Activated naive CD8-positive, alpha-beta T cell treated with anti-CD3 and anti-CD28 coated beads, Interleukin-2, amount 50 U/mL, for 24 hours (primary cell): ENCODE measurements at places on chromosomes 12 and 14.

DNA sequence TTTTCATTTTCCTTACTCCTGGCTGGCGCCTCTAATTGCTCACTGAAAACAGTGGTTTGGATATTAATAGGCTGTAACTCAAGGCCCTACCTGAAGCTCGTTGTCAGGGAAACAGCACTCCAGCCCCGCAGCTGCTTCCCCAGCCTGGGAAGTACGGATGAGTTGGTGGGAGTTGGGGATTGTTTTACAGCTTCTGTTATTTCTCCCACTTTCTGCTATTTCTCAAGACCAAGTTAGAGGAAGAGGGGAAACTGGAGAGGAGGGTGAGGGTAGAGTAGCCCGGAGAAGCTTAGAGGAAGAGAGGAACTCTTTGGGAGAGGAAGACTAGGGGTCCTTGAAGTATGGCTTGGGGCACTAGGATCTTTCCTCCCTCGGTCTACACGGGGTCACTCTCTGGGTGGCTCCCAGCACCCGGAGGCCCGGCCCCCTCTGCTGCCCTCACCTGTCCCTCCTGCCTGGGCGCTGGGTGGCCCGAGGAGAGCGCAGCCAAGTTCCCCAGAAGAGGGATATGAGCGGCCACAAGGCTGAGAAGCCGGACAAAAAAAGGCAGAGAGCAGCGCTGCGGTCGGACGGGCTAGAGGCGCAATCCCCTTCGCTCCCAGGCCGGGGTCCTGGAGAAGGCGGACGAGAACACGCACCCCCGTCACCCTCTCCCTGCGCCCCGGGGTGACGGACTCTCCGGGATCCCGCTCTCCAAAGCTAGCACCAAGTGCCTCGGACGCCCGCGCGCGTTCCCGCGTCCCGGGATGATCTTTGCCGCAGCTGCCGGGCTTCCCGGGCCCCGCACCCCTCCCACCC is 671 bp downstream of the SPTB start:
- H3K27me3 ChIP-seq: peaks cover 46% of the 10 kb centered on the region
- H3K4me3 ChIP-seq: peak overlapping the region; percentile 58
- DNase-seq: peak; percentile 2
- H3K27ac ChIP-seq: no peak overlapping the region
- no peaks in the 10 kb centered on the region for H3K36me3 ChIP-seq
- peaks cover 4% of the 10 kb centered on the region for H3K4me1 ChIP-seq

DNA sequence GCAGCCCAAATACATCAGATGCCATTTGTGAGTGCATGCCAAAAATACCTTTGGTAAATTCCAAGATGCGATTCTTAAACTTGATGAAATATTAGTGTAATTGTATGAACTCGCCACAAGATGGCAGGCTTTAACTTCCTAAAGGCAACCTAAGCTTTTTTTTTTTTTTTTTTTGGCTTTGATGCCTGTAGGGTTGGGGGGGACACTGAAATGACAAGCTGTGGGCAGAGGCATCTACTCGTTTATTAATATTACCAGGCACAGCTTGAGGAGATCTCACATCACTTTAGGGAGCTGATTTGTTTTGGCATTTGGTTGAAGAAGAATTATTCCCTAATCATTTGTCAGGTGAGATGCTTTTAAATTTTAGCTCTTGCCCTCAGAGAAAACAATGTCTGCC is 126.7 kb upstream of the CCDC196 start:
- DNase-seq: peak; percentile 7
- H3K36me3 ChIP-seq: no peaks in the 10 kb centered on the region
- H3K4me1 ChIP-seq: no peaks in the 10 kb centered on the region
- H3K27me3 ChIP-seq: peaks cover 3% of the 10 kb centered on the region
- no peak overlapping the region for H3K4me3 ChIP-seq
- no peak overlapping the region for H3K27ac ChIP-seq

DNA sequence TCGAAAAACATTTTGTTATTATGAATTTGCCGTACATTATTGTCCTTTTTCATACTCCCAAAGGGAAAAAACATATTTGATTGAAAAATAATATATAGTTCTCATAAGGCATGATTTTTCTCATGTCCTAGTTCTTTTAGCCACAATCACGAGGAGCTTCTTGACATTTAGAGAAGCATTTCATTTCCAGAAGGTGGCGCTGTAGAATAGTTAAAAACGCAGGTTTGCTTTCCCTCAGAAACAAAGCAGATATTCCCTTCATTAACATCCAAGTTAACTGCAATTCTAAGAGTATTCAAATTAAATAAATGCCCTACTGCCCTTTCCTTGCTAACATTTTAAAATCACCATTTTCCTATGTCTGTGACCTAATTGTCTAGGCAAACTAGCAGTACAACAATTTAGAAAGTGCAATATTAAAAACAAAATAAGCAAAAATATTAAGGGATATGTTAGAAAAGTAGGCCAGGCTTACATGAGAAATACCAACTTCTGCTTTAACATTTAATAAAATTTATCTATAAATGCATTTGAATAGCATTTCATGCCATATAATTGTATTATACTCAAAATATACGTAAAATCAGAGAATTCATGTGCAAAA is 10.9 kb upstream of the PIK3C2G start:
- no peaks in the 10 kb centered on the region for H3K36me3 ChIP-seq
- no peak overlapping the region for H3K27ac ChIP-seq
- no peaks in the 10 kb centered on the region for H3K27me3 ChIP-seq
- H3K4me3 ChIP-seq: no peak overlapping the region

- peak; percentile 53 for DNase-seq
- H3K4me3 ChIP-seq: no peak overlapping the region
- H3K27me3 ChIP-seq: peaks cover 2% of the 10 kb centered on the region
- H3K27ac ChIP-seq: peak overlapping the region; percentile 87
- peaks cover 3% of the 10 kb centered on the region for H3K36me3 ChIP-seq
- peaks cover 31% of the 10 kb centered on the region for H3K4me1 ChIP-seq
These were observed 55.6 kb upstream of the PPP2R5C start for GRCh38 chr14:101705733-101706508.

GRCh38 chr14:104544362-104544961 is 35.1 kb upstream of the C14orf180 start:
- H3K4me3 ChIP-seq: no peak overlapping the region
- peaks cover 17% of the 10 kb centered on the region for H3K27me3 ChIP-seq
- no peak for DNase-seq
- no peaks in the 10 kb centered on the region for H3K36me3 ChIP-seq
- no peaks in the 10 kb centered on the region for H3K4me1 ChIP-seq

DNA sequence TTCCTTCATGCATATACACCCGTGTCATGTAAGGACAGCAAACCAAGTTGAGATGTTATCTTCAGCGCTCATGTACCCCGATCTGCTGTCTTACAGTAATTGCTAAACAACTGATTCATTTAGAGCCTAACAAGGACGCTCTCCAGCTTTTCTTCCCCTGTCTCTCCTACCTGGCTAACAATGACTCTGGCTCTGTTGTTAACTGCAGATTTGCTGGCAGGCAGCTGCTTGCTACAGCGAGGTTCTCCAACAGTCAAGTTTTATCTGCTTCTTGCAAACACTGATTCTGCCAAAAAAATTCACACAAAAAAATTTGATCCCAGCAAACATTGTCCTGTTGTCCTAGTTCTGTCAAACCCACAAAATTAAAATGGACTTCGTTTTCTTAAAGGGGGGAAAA is 101.6 kb downstream of the OTX2 start:
- H3K27ac ChIP-seq: no peak overlapping the region
- peaks cover 15% of the 10 kb centered on the region for H3K27me3 ChIP-seq
- H3K4me1 ChIP-seq: no peaks in the 10 kb centered on the region
- no peak overlapping the region for H3K4me3 ChIP-seq
- no peaks in the 10 kb centered on the region for H3K36me3 ChIP-seq
- no peak for DNase-seq

- no peaks in the 10 kb centered on the region for H3K27me3 ChIP-seq
- no peaks in the 10 kb centered on the region for H3K36me3 ChIP-seq
- peaks cover 12% of the 10 kb centered on the region for H3K4me1 ChIP-seq
These were observed 6.4 kb upstream of the A2M start for GRCh38 chr12:9122091-9122609.

DNA sequence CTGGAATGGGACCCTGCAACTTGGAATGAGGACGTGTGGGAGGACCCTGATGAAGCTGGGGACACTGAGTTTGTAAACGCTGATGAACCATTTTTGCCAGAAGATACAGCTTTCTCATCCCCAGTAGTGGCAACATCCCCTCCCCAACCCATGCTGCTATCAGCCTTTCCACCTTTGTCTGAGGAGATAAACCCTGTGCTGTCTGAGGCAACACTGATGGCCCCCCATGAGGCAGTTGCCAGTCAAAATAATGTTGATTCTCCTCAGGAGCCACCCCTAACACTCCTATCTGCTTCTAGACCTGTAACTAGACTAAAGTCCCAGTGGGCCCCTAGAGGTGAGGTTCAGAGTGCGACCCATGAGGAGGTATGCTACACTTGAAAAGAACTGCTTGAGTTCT is 7.5 kb upstream of the RNASE9 start:
- no peaks in the 10 kb centered on the region for H3K36me3 ChIP-seq
- no peak overlapping the region for H3K4me3 ChIP-seq

DNA sequence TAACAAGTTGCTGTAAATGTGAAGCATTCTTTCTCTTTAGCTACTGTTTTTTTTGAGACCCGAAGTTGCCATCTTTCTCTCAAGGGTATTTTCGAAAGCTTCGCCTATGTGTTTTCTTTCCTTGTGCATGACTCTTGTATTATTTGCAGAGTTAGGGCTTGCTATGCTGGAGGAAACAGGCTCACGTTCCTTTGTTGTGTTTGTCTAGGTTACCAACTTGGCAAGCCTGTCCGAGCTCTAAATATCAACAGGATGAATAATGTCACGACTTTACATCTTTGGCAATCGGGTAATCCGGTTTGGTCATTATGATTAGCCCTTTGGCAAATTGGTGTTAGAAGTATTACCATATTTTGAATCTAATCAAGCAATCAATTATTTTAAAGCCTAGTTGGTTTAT is 15.9 kb upstream of the ATP6V0A2 start:
- H3K27ac ChIP-seq: no peak overlapping the region
- no peak overlapping the region for H3K4me3 ChIP-seq
- peaks cover 16% of the 10 kb centered on the region for H3K36me3 ChIP-seq
- H3K4me1 ChIP-seq: no peaks in the 10 kb centered on the region

- H3K4me3 ChIP-seq: no peak overlapping the region
- no peaks in the 10 kb centered on the region for H3K4me1 ChIP-seq
- DNase-seq: no peak
These were observed 1049.2 kb downstream of the AACS start for GRCh38 chr12:126114441-126114840.

GRCh38 chr12:23758608-23759007 is 190.9 kb downstream of the SOX5 start:
- no peaks in the 10 kb centered on the region for H3K4me1 ChIP-seq
- H3K27ac ChIP-seq: no peak overlapping the region
- no peak overlapping the region for H3K4me3 ChIP-seq
- no peaks in the 10 kb centered on the region for H3K27me3 ChIP-seq

GRCh38 chr14:93317210-93317874 is 15.5 kb downstream of the BTBD7 start:
- peaks cover 27% of the 10 kb centered on the region for H3K4me1 ChIP-seq
- H3K27me3 ChIP-seq: no peaks in the 10 kb centered on the region
- H3K36me3 ChIP-seq: peaks cover 7% of the 10 kb centered on the region
- no peak for DNase-seq
- no peak overlapping the region for H3K27ac ChIP-seq

GRCh38 chr12:4434301-4434700 is 11.3 kb downstream of the FGF6 start:
- H3K36me3 ChIP-seq: no peaks in the 10 kb centered on the region
- H3K27ac ChIP-seq: no peak overlapping the region
- DNase-seq: no peak

GRCh38 chr12:17134315-17134714 is 528.4 kb upstream of the LMO3 start:
- no peak for DNase-seq
- no peaks in the 10 kb centered on the region for H3K4me1 ChIP-seq
- H3K4me3 ChIP-seq: no peak overlapping the region
- H3K27ac ChIP-seq: no peak overlapping the region
- H3K27me3 ChIP-seq: no peaks in the 10 kb centered on the region

DNA sequence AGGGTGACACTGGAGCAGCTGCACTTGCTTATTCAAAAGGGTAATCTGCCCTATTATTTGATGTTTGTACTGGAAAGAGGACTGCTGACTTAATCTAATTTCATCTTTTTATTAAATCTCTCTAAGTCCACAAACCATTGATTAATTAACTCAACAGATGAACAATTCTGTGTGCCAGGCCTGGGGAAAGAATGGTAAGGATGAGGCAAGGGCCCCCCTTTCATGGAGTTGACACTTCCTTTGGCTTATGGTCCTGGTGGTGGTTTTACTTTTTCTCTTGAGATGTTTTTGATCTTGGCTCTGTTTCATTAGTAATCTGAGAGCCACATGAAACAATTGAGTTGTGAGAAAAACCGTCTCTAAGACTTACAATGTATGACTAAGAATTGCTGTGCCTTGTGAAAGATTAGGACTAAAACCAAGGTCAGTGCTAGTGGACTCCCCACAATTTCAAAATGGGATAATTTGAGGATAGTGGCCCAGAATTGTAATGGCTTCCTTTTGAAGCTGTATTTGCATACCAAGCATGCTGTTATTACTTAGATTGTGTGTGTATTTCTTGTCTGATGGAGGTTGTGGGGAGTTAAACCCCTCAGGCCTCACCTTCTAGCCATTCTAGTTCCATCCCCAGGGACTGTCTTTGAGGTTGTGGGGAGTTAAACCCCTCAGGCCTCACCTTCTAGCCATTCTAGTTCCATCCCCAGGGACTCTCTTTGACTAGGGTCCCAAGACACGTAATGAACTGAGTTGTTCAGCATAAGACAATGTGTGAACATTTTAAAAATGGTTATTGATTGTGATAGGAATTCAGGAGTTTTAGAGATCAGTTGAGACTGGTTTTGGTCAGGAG is 52.5 kb upstream of the EVL start:
- no peaks in the 10 kb centered on the region for H3K27me3 ChIP-seq
- H3K4me1 ChIP-seq: peaks cover 6% of the 10 kb centered on the region
- no peak for DNase-seq
- H3K27ac ChIP-seq: no peak overlapping the region

DNA sequence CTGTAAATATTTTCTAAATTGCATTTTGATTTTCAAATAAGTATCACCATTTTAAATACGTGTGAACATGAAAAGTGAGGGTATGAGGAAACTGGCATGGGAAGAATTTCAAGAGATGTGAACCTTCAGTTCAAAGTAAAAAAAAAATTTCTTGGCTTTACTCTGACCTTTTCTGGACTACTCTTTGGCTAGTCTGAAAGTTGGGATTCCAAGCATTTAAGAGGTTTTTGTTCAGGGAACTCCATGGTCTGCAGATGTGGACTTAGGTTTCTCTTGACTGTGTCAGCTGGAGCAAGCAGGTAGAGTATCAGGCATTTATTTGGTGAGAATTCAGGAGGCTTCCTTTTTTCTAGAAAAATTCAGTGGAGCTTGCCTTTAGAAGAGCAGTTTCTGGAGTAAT is 311.6 kb downstream of the LRIG3 start:
- no peaks in the 10 kb centered on the region for H3K4me1 ChIP-seq
- no peak for DNase-seq
- no peaks in the 10 kb centered on the region for H3K27me3 ChIP-seq
- no peak overlapping the region for H3K27ac ChIP-seq
- no peaks in the 10 kb centered on the region for H3K36me3 ChIP-seq

DNA sequence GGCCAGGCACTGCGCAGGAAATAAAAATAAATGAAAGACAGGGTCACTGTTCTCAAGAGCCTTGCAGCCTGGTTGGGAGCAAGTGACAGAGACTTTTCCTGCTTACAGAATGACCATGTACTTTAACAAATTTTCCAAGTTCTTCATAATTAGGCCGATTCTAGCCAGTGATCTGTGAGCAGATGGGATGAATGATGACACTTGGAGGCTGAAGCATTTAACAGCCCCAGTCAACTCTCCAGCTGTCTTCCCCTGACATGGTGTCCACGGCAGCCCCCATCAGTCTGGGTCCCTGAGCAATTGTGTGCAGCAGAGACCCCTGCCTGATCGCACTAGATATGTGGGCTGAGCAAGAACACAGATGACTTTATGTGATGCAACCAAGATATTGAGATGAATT is 198.8 kb downstream of the NTF3 start:
- H3K27me3 ChIP-seq: peaks cover 7% of the 10 kb centered on the region
- no peaks in the 10 kb centered on the region for H3K4me1 ChIP-seq
- no peaks in the 10 kb centered on the region for H3K36me3 ChIP-seq
- H3K4me3 ChIP-seq: no peak overlapping the region
